ENCODE measurements at places on chromosomes 12 and 14.

GRCh38 chr12:3647504-3647903 is 105.4 kb downstream of the CRACR2A start:
- no peak for DNase-seq

GRCh38 chr12:24796876-24797275 is 152.0 kb downstream of the BCAT1 start:
- peak; percentile 42 for DNase-seq

GRCh38 chr12:3130057-3130830 is 53.1 kb downstream of the TSPAN9 start:
- DNase-seq: no peak

DNA sequence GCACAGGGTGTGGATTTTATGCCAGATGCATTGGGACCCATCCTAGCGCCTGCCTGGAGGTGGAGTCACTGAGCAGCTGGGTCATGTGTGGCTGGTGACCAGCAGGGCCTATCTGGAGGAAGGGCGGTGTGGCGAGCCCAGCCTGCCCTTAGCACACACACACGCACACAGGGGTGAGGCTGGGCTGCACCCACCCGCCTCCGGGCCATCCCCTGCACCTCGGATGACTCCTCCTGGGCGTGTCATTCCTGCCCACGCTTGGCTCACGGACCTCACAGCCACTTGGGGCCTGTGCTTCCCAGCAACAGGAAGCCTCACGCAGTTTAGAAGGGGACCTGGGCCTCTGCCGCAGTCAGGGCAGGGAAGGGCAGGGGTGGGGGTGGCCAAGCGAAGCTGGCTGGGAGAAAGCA is 36.2 kb upstream of the FZD10 start:
- peak; percentile 64 for DNase-seq

GRCh38 chr12:59036347-59036746 is 116.0 kb upstream of the LRIG3 start:
- DNase-seq: no peak

- peak; percentile 53 for DNase-seq
Observed at GRCh38 chr14:104267895-104268294, 129.5 kb downstream of the KIF26A start.

DNA sequence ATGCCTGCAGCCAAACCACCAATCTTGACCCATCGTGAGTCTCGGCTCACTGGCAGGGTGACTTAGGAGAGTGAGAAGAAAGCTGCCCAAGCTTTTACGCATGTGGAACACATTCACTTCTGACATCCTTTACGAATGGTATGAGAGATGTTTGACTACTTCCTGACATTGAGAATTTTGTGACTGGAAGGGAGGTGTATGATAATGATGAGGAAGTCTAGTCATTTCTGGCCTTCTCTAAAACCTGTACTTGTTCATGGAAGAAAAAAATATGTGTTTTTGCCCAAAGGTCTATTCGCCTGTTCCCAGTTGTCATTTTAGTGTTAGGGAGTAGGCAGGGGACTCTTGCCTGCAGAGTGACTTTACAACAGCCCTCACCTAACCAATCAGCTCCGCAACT is 227.2 kb upstream of the ATP2B1 start:
- DNase-seq: no peak

GRCh38 chr14:20295067-20295466 is 10.7 kb downstream of the TTC5 start:
- DNase-seq: no peak

- DNase-seq: peak; percentile 25
Observed at GRCh38 chr12:32895688-32896431, 717 bp downstream of the PKP2 start.

- no peak for DNase-seq
Observed at GRCh38 chr12:1170411-1170810, 179.4 kb downstream of the ERC1 start.

DNA sequence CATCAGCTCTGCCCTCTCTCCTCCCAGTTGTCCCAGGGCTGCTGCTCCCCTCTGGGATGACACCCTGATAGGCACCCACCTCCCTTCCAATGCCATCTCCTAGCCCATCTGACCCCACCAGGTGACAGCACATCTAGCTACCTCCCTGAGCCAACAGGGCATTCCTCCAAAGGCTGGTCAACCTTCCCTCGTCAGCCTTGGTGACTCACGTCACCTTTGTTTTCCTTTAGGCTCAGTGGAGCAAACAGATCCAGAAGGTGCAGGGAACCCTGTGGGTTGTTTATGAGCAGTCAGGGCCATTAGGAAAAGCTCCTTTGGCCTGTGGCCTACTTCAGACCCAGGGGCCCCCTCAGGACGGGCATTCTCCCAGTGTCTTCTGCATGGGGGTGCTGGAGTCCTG is 32.4 kb downstream of the PIGH start:
- DNase-seq: no peak

DNA sequence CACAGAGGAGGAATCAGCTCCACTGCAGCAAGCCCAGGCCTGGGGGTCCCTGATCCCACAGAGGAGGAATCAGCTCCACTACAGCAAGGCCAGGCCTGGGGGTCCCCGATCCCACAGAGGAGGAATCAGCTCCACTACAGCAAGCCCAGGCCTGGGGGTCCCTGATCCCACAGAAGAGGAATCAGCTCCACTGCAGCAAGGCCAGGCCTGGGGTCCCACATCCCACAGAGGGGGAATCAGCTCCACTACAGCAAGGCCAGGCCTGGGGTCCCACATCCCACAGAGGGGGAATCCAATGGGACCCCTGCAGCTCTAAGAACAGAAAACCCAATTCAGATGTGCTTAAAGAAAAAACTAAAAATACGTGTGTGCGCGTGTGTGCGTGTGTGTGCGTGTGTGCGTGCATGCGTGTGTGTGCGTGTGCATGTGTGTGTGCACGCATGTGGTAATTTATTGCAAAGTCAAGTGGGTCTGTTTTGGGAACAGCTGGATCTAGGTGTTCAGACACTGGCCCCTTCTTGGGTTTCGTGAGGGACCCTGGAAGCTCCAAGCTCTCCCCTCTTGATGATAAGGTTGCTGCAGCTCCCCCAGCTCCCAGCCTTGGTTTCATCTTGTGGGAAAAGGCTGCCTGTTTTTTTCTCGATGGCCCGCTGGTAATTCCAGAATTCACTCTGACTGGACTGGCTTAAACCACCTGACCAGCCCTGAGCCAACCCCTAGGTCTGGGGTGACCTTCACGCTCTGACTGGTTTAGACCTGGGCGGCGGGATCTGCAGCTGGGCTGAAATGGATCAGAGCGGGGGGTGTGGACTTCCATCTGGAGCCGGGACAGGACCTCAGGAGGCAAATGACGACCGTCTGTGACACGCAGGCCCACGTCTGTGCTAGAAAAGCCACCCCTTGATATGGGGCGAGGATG is 47.1 kb downstream of the GALNT9 start:
- peak; percentile 37 for DNase-seq

DNA sequence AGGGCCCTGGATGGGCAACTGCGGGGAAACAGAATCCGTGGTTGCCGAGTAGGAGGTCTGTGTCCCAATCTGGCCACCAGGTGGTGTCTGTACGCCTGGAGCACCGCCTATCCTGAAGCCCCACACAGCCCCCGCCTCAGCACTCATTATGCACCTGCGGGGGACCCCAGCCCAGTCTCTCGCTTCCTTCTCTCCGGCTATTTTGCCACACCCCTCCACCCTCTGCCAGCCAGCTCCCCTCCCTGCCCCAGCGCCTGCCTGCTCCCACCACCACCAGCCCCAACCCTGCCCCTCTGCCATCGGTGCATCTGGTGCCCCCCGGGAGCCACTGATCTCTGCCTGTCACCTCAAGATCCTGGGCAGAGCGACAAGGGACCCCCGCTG is 2.2 kb upstream of the NXPH4 start:
- DNase-seq: peak; percentile 85

DNA sequence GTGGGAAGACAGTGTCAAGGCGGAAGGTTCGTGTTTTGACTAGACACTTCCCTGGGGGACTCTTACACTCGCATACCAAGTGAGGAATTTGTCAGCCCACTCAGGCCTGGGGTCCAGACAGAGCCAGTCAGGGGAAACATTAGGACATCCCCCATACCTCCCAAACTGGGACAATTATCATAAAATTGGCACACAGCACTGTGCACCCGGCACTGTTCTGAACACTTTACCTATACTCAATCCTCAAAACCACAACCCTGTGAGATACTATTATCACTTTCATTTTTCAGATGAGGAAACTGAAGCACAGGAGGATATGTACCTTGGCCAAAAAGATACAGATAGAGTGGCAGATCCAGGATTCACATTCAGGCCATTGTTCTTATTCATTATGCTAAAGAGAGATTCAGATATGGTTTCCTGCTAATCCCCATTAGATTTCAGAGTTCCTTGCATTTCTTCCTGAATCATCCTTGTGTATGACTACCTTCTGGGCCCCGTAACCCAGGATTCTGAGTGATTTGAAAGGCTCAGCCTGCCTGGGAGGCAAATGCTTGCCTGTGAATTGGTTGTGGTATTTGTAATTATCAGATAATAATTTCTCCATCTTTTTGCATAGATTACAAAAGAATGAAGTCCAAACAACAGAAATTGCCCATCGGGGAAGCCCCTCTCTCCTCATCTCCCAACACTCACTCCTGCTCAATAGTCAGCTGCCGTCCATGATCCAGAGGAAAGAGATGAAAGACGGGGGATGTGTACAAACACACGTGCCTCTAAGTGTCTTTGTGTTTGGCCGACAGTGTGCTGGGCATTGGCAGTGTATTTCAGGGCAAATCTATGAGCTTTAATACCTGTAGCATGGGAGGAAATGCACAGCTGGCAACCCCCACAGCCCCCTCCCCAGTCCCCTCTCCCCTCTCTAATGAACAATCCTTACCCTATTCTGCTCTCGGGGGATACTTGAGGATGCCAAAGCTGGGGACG is 4.6 kb downstream of the TAC3 start:
- DNase-seq: no peak

- DNase-seq: no peak
Observed at GRCh38 chr14:98808494-98809407, 463.2 kb downstream of the BCL11B start.

DNA sequence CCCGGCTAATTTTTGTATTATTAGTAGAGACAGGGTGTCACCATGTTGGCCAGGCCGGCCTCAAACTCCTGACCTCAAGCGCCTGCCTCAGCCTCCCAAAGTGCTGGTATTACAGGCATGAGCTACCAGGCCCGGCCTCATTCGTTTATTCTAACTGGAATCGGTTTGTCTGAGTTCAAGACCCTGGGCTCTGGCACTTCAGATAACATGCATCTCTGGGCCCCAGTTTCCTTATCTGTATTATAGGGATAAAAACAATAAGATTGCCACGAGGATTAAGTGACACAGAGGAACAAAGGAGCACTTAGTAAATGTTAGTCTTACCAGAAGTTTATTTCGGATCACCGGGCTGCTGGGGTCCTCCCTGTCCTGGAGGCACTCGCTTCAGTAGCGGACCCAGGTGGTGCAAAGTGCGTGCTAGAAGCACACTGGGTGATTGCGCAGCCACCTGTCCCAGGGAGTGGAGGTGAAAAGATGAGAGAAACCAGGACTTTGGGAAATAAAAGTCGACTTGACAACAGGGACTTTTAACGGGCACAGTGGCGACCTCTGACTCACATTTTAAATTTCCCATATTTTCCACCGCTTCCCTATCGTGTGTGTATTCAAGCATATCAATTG is 37.5 kb downstream of the ACACB start:
- peak; percentile 65 for DNase-seq

DNA sequence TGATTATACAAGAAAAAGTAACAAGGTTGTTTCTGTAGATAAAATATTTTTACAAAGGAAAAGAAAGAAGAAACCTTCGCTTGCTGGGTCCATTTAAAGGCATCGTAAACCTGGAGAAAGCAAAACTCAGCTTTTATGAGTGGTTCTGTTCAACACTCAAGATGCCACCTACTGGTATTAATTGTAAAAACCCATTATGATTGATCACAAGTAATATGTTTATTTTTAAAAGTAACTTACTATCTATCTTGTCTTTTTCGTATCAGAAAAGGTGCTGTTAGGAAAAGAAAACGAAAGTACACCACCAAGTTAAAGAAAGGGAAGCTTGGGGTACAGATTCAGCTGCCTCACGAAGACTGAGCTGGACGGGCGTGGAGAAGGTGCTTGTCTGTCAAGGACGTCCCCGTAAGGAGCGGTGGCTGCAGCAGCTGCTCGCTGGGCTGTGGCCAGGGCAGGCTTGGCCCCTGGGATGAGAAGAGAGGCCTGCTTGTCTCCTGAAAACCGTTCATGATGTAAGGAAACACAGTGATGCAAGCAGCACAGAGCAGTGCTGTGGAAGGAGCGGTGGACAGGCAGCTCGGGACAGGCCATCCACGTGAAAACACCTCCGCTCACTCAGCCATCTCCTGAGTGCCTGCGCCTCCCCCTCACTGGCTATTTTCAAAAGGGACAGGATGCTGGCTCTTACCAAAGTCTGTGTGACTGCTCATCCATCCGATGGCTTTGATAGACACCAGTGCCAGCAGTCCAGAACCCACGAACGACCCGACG is 25.0 kb downstream of the SLC15A4 start:
- no peak for DNase-seq

DNA sequence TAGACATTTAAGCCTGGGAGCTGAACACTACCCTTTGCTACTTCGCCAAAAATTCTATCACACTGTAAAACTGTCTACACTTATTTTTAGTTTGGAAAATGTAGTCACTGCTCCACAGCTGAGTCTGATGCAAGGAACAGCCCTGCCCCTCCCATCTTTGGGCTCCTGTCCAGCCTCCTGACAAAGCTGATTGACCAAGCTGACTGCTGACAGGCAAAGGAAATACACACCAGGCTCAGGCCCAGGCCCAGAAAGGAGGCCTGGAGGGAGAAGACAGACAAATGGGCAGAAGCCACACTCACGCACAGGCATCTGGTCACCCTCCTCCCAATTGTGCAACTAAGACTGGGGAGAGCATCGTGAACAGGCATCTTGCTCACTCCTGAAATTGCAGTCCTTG is 55.3 kb downstream of the ISCA2 start:
- peak; percentile 92 for DNase-seq

DNA sequence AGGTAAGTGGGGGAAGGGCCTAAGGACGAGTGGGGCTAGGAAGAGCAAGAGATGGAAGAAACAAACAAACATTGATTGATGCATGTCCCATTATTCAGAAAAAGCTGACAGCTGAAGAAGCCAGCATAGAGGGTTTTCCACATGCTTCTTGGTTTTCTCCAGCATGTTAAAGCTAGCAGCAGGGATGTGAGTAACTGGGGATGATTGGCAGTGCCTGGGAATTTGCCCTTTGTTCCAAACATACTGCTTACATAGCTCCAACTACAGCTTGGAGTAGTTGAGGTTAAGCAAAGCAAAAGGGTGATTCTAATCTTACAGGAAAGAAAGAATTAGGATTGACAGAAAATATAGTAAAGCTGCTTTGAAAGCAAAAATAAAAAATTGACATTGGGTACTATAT is 68.0 kb upstream of the IFNG-AS1 start:
- DNase-seq: no peak

- no peak for DNase-seq
Observed at GRCh38 chr14:57245941-57246340, 22.8 kb downstream of the EXOC5 start.

GRCh38 chr12:63098851-63099250 is 52.1 kb downstream of the AVPR1A start:
- no peak for DNase-seq

All from right cardiac atrium (tissue), 5 donors.